AG08395 (cell line): ENCODE measurements at places on chromosomes 5 and 9.

- DNase-seq, result no peak
Measured at GRCh38 chr5:99644822-99645221, 716.0 kb upstream of the CHD1 start.

- no peak for DNase-seq
Measured at GRCh38 chr5:41656597-41656996, 146.2 kb upstream of the PLCXD3 start.

DNA sequence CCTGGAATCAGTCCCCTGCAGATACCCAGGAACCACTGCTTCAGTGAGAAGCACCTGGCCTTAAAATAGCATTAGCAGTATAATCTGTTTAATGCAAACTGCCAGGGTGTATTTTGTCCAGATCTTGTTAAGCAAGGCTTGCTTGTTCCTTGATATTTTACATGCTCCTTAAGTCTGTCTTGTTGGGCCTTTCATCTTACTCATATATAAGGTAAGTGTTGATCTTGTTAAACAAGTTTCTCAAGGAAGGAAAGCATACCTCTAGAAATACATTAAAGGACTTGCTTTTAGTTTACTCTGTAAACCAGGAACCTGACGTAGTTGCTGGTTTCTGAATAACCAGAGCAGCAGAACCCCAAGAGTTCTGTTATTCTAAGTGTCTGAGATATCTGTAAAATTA lies 13.7 kb downstream of the HSPA4 start:
- DNase-seq, result no peak

DNA sequence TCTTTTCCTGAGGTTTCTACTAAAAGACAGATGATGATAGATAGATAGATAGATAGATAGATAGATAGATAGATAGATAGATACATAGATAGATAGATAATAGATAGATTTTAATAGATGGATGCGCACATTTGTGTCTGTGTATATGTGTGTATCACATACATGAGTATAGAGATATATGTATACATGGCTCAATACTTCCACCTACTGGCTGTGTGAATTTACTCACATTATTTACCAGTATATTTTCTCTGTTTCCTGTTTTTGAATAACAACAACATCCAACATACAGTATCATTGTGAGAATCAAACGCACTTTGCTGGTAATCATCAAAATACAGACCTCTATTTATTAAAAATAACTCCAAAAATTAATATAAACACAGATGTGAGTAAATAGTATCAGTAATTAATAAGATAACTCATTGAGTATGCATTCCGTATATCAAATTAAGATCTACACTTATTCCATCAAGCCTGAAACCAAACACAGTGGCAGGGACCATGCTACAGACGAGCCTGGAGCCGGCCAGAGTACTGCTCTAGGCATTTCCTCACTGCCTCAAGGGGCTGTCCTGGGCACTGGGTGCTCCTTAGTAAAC lies 338.0 kb downstream of the SEMA5A start:
- peak; percentile 44 for DNase-seq
